ENCODE measurements at places on chromosomes 7 and 10.

DNA sequence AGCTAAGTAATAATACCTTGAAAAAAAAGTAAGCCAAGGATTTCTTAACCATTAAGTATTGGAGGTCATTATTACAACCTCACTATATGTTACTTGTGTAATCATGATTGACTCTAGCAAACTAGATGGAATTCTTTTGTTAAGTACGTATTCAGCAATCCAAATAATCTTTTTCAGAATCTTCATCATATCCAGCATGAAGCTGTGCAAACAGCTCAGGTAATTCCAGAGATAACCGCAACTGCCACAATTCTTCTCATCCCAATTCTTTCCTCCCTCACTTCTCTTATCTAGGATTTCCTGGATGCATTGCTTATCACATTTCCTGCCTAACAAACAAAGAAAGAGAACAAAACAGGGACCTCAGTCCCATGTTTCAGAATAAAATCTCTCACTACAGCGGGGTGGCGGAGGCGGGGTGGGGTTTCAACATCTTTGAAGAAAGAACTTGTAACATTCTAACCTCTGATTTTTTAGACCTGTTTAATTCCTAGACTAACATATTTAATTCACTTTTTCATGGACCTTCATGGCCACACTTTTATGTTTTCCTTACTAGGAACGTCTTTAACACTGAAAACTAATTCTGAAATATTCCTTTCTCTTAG, 156.5 kb downstream of the POM121L12 start:
- no peak for DNase-seq

DNA sequence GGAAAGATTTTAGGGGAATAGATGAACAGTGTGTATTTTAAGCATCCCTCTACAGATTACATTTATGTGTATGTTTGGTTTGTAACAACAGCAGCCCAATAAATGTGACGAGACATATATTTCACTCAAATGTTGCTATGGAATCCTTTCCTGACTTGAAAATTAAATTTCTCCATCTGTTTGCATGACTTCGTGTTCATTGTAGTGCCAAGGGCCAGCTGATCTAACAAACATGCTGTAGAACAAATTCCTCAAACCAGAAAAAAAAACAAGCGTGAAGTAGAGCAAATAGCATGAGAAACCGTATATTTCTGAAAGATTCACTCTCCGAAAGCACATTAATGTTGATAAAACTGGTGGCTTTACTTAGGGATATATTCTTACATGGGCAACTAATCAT, 87.8 kb downstream of the NRCAM start:
- DNase-seq = no peak

DNA sequence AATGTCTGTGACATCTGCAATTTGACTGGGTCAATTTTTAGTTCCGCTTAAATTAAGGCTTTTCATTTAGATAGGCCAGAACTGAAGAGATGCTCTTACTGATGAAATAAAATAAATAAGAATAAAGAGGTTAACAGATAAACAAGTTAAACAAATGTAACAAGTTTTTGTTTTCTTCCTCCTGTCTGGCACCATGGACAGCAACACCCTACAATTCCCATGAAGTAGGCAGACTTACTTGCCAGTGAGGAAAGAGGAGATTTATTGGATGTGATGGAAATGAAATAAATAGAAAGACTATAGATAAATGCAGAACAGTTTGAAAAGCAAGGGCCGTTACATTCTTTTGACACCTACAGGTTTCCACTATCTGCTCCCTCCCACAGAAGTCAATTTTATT, 118.5 kb downstream of the AMPH start:
- no peak for DNase-seq

DNA sequence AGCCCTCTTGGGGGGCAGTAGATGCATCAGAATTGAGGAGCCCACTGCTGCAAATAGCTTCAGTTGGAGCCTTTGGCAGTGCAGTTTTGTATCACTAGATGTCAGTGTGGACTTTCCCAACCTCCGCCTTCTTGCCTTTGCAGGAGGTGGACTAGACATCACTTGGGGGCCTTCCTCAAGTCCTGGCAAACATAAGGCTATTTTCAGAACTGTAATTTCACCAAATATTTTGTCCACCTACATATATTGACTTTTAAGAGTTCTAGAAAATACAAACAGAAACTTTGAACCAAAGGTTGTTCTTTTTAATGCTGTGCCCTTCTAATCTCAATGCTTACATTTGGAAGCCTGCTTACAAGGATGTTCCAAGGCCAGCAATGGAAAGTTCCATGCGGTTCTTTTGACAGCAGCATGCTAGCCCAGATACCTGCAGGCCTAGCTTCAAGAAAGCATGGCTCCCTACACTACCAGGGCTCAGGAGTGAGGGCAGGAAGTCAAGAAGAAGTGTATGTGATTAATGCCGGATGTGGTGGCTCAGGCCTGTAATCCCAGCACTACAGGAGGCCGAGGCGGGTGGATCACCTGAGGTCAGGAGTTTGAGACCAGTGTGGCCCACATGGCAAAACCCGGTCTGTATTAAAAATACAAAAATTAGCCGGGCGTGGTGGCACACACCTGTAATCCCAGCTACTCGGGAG, 8.0 kb upstream of the ZNRF2 start:
- peak; percentile 67 for DNase-seq

GRCh38 chr7:2062648-2063047, 170.1 kb downstream of the MAD1L1 start:
- no peak for DNase-seq

- peak; percentile 44 for DNase-seq
These were observed 16.5 kb downstream of the SLK start for GRCh38 chr10:103983367-103983911.

DNA sequence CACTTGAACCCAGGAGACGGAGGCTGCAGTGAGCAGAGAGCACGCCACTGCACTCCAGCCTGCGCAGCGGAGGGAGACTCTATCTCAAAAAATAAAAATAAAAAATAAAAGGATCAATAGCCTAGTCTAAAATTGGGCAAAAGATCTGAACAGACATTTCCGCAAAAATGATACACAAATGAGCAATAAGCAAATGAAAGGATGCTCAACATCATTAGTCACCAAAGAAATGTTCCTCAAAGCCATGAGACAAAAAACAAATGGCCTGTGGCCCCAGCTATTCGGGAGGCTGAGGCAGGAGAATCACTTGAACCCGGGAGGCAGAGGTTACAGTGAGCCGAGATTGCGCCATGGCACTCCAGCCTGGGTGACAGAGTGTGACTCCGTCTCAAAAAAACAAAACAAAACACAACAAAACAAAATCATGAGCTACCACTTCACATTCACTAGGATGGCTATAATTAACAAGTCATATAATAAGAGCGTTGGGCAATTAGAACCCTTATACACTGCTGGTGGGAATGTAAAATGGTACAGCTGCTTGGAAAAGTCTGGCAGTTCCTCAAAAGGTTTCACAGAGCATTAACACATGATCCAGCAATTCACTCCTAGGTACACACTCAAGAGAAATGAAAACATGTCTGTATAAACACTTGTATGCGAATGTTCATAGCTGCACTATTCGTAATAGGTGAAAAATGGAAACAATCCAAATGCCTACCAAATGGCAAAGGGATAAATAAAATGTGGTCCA, 3.1 kb downstream of the DAGLB start:
- DNase-seq = no peak

DNA sequence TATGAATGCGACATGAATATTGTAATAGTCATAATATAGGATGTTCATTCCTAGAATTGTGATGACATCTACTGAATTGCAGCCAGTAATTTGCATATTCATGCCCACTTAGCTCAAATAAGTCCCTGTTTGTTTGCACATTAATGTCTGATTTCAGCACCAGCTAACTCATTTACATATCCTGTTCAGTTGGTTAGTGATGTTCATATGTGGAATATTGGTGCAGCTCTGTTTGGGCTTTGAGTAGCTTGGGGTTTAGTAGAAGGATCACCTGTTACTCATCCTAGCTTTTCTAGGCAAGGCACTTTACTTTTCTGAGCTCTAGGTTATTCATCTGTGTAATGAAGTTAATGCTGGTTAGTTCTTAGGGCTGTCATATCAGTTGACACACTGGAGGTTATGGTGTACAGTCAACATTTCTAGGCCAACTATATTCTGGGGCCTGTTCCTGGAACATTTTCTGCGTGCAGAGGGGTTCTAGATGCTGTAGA, 238.4 kb downstream of the EXOC4 start:
- no peak for DNase-seq

- no peak for DNase-seq
These were observed 3.7 kb upstream of the HNRNPH3 start for GRCh38 chr10:68327889-68328786.

DNA sequence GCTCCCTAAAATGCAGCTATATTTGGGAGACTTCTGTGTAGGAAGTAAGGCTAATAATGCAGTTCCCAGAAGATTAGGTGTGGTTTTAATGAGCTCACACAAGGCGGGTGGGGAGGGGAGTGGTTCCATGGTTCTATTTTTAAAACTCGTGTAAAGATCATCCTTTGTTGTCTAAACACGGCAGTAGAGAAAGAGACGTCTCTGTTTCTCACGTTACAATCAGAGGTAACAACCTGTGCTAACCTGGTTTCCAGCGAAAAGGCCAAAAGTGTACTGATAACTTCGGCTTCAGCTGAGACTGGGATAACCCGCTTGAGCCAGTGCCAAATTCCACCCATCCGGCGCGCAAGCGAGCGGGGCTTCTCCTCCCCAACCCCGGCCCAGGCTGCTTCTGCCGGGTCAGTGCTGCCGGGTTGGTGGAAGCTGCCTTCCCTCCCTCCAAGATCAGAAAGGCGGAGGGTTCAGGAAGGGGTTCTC, 2.5 kb upstream of the MAP3K8 start:
- no peak for DNase-seq

DNA sequence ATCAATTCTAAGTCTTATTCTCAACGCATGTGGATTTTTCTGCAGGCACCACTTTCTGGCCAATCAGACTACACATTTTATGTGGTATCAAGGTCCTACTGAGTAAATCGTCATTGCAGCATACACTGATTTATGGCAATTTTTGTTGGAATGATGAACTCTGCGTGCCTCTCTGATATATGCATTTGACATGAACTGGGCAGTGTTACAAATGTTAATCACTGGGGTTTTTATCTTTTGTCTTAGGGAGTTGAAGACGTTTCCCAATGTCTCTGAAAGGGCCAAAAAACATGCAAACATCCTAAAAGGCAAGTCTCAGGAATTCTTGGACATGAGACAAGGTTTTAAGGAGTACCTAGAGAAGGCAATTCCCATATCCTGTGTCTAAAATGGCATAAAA, 809.5 kb upstream of the CELF2 start:
- no peak for DNase-seq

DNA sequence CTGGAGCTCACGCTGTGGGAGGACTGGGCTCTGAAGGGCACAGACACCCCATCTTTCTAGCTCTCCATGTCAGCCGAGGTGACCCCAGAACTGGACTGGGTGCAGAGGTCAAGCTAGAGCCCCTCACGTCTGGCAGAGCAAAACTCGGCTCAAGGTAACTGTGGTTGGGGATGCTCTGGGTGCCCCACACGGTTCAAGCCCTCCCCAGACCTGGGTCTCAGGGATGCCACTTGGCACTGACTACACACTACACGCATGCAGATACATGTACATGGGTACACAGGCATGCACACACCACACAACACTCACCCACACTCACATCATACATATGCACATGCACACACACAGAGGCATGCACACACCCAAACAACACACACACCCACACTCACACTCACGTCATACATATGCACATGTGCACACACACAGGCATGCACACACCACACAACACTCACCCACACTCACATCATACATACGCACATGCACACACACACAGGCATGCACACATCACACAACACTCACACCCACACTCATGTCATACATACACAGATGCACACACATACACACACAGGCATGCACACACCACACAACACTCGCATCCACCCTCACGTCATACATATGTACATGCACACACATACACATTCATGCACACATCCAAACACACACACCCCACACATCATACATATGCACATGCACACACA, 219.3 kb downstream of the DNAJB6 start:
- no peak for DNase-seq

DNA sequence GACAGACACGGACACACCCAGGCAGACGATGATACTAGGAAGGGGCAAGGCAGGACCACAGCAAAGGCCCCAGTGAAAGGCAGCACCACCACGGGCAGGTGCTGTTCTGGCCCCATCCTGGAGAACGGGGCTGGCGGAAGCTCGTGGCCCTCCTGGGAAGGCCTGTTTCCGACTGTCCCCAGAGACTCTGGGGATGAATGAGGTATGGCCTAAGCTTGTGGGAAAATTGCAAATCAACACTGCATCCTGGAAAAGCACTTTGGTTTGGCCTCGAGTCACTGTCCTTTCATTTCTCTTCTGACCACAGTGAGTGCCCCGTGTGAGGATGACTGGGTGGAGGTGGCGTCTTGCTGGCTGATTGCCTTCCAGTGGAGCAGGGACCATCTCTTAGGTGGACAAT, 81.6 kb upstream of the ANLN start:
- DNase-seq = no peak

GRCh38 chr7:20030915-20031362, 186.2 kb downstream of the MACC1 start:
- DNase-seq = no peak

- no peak for DNase-seq
These were observed 38.9 kb downstream of the PARD3 start for GRCh38 chr10:34776090-34776690.

GRCh38 chr10:30762620-30763019, 133.1 kb upstream of the LYZL2 start:
- no peak for DNase-seq

DNA sequence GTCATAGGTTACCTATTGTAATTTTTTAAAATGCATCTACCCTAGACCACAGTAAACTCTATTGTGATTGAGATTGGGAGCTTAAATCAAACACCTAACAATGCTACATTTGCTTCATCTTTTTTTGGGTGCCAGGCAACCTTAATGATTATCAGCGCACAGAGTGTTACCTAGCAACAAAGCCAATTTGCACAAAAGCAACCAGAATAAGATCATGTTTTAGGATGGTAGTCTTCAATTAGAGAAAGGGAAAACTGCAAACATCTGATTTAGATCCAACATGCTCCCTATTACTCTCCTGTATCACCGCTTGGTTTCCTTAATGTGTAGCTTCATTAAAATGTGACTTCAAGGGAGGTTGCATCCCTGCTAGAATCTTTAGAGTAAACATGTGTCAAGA, 226.9 kb downstream of the ABCA13 start:
- DNase-seq = no peak

GRCh38 chr10:113129117-113129516, 179.1 kb downstream of the TCF7L2 start:
- DNase-seq = no peak

- peak; percentile 63 for DNase-seq
These were observed 69.0 kb downstream of the ADD3 start for GRCh38 chr10:110076559-110077318.

DNA sequence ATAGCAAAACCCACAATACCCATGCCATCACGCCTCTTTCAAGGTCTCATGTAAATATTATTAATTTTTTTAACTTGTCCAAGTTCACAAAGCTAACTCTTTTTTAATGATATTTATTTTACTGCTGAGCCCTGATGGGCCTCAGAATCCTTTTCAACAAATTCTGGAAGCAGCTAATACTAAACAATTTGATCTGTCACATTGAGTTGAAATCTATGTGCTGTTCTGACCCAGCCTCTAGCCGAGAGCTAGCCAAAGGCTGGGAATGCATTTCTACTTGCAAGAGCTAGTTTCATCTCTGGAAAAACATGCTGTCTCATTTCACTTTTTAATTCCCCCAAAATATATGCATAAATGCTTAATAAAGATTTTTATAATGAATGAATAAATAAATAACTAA, 47.9 kb downstream of the TFAM start:
- DNase-seq = no peak

GRCh38 chr7:146255609-146256008, 139.0 kb downstream of the CNTNAP2 start:
- DNase-seq = no peak

GRCh38 chr10:116960066-116960776, 44.8 kb downstream of the SHTN1 start:
- DNase-seq = no peak

- DNase-seq = no peak
These were observed 851.0 kb downstream of the KCNMA1 start for GRCh38 chr10:76786504-76787072.

Measured in CD4-positive, alpha-beta T cell treated with Interleukin-1 beta for 1 hour (primary cell).